Small intestine (tissue), 16 donors: ENCODE measurements at places on chromosomes 7 and 10. TPM values are rescaled to one million over a fixed set of nuclear protein-coding genes. Genes with fewer than 3 reads are reported as not detected.

The CYP3A7 gene
- 2.9 TPM for polyA plus RNA-seq

GRCh38 chr10:2012209-2012608 lies 274.9 kb upstream of the ADARB2 start:
- no peak overlapping the region for H3K4me3 ChIP-seq
- DNase-seq: no peak
- H3K27ac ChIP-seq: no peak overlapping the region
- H3K27me3 ChIP-seq: no peaks in the 10 kb centered on the region

GRCh38 chr7:158532093-158532627 lies 55.5 kb downstream of the PTPRN2 start:
- no peaks in the 10 kb centered on the region for H3K36me3 ChIP-seq
- no peak for DNase-seq
- H3K4me3 ChIP-seq: no peak overlapping the region
- no peak overlapping the region for H3K27ac ChIP-seq
- no peaks in the 10 kb centered on the region for H3K4me1 ChIP-seq

The CEP41 gene
- polyA plus RNA-seq: 6.2 TPM

GRCh38 chr7:25707768-25708620 lies 444.0 kb upstream of the NFE2L3 start:
- H3K27ac ChIP-seq: no peak overlapping the region
- DNase-seq: no peak
- H3K36me3 ChIP-seq: no peaks in the 10 kb centered on the region
- H3K4me3 ChIP-seq: no peak overlapping the region
- no peaks in the 10 kb centered on the region for H3K27me3 ChIP-seq

- H3K36me3 ChIP-seq: no peaks in the 10 kb centered on the region
- DNase-seq: peak; percentile 48
- no peak overlapping the region for H3K27ac ChIP-seq
- H3K4me1 ChIP-seq: no peaks in the 10 kb centered on the region
- H3K27me3 ChIP-seq: peaks cover 51% of the 10 kb centered on the region
Observed at GRCh38 chr7:79452032-79452494, 1.4 kb downstream of the MAGI2 start.

DNA sequence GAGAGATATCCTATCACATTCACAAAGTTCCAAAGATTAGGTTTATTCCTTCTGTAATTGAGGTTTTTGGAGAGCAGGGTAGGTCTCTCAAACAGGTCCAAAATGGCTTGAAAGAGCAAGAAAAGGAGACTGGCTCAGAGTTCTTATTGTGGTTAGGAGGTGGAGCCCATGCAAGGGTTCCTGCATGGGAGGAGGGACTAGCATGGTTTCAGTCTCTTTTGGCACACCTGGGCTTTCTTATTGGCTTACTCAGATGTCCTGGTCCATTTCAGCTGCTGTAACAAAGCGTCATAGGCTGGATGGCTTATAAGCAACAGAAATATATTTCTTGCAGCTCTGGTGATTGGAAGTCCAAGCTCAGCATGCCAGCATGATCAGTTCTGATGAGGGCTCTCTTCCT lies 493.1 kb downstream of the REEP3 start:
- no peak for DNase-seq
- H3K27me3 ChIP-seq: no peaks in the 10 kb centered on the region
- H3K4me1 ChIP-seq: no peaks in the 10 kb centered on the region
- no peaks in the 10 kb centered on the region for H3K36me3 ChIP-seq
- H3K4me3 ChIP-seq: no peak overlapping the region
- no peak overlapping the region for H3K27ac ChIP-seq

The ITIH5 gene
- 5.8 TPM for polyA plus RNA-seq

DNA sequence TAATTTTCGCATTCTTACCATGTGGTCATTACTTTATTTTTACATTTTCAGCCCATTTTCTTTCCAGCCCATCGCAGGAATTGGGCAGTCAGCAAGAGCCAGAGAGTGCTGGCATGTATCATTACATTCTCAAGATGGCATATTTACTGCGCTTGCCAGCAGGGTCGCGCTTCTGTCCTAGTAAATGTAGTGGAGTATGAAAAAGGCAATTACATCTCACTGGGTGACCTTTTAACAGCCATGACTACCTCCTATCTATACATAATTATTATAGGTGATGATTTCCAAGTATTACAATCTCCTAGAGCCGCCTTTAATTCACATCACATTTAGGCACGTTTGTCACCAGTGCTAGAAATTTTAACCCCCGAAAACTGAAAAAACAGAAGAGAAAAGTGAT lies 433.7 kb upstream of the MGMT start:
- H3K36me3 ChIP-seq: no peaks in the 10 kb centered on the region
- H3K27me3 ChIP-seq: peaks cover 53% of the 10 kb centered on the region
- H3K27ac ChIP-seq: no peak overlapping the region
- no peaks in the 10 kb centered on the region for H3K4me1 ChIP-seq
- no peak overlapping the region for H3K4me3 ChIP-seq

The PDE6C gene
- not detected for polyA plus RNA-seq

DNA sequence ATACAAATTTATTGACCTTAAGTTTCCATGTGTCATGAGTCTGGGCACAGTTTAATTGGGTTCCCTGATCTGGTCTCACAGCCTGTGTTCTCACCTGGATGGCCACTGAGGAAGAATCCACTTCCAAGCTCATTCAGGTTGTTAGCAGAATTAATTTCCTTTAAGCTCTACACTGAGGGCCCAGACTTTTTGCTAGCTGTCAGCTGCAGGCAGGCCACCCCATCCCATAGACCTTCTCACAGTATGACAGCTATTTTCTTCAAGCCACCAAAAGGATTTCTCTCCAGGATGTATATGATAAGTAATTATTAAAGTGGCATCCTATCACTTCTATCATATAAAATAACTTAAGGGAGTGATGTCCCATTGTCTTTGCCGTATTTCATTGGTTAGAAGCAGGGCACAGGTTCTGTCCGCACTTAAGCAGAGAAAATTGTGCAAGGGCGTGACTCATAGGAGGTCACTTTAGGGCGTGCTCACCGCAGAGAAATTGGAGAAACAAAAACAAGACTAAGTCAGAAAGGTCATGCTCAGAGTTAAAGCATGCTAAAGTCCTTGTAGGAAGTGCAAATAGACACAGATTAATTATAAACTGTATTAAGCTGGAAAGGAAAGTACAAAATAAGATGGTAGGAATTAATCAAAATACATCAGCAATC lies 109.9 kb downstream of the AHR start:
- H3K36me3 ChIP-seq: no peaks in the 10 kb centered on the region
- no peaks in the 10 kb centered on the region for H3K27me3 ChIP-seq
- H3K4me1 ChIP-seq: no peaks in the 10 kb centered on the region
- DNase-seq: peak; percentile 92
- no peak overlapping the region for H3K4me3 ChIP-seq
- no peak overlapping the region for H3K27ac ChIP-seq

DNA sequence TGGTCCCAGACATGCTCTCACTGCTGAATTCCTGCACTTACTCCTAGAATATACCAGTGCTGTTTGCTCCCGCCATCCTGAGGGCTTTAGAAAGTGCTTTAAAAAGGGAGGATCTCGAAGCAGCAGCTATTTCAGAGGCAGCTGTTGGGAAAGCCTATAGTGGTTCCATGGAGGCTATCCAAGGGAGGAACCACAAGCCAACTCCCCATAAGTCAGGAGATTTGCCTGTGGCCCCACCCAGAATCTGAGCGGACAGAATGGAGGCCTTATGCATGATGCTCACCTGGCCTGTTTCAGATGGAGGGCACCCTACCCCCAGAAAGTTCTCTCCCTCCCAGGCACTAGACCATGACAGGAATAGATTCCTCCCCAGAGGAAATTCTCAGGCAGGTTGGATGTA lies 2.3 kb upstream of the KCNIP2 start:
- H3K27ac ChIP-seq: no peak overlapping the region
- peaks cover 50% of the 10 kb centered on the region for H3K36me3 ChIP-seq
- no peaks in the 10 kb centered on the region for H3K27me3 ChIP-seq
- DNase-seq: no peak
- no peak overlapping the region for H3K4me3 ChIP-seq

DNA sequence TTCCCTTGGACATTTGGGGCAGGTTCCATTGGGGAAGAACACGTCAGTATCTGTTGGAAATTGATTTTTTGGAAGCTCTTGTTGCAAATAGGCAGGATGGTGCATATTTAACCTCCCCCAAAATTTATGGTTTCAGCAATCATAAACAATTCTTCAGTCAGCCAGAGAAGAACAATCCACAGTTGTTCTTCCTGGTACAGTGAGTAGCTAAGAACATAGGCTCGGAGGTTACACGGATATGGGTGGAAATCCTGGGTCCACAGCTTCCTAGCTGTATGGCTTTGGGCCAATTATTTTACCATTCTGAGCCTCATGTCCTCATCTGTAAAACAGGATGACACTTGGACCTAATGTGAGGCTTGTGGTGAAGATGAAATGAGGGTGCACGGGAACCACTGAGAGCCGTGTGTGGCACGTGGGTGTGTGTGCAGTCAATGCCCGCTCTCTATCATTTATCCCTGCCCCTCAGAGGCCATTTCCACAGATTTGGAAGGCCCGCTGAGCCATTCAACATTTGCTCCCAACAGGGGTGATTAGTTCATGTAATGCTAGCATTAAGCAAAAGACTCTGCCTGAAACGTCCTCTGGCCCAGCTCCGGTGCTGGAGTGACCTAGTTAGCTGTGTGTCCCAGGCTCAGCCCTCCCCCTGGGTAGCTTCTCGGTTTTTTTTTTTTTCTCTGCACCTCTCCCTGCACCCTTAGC lies 9.7 kb downstream of the CAMK1D start:
- H3K27me3 ChIP-seq: no peaks in the 10 kb centered on the region
- DNase-seq: no peak
- H3K27ac ChIP-seq: no peak overlapping the region
- H3K4me3 ChIP-seq: no peak overlapping the region
- no peaks in the 10 kb centered on the region for H3K4me1 ChIP-seq

The CNNM1 gene
- polyA plus RNA-seq: not detected

The PAPOLB gene
- 0.03 TPM for polyA plus RNA-seq

DNA sequence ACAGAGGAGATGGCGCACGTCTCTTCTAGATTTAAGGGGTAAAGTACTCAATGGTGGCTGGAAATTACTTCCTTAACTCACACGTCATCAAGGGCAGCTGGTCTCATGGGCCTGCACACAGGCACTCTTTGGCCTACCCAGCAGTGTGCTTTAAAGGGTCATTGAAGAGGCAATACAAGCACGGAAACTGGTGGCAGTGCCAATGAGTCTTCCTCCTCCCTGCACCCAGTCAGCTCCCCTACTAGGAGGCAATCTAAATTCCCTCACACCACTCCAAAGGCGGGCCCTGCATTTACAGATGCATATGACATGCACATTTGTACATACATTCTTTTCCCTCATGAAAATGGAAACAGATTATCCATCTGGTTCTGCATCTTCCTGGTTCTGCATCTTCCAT lies 47.4 kb downstream of the PPIF start:
- H3K4me1 ChIP-seq: peaks cover 51% of the 10 kb centered on the region
- H3K27ac ChIP-seq: peak overlapping the region; percentile 44
- H3K4me3 ChIP-seq: no peak overlapping the region
- no peak for DNase-seq
- H3K27me3 ChIP-seq: no peaks in the 10 kb centered on the region
- H3K36me3 ChIP-seq: peaks cover 30% of the 10 kb centered on the region

GRCh38 chr10:32123021-32123420 lies 66.8 kb upstream of the KIF5B start:
- no peaks in the 10 kb centered on the region for H3K4me1 ChIP-seq
- DNase-seq: no peak
- H3K27ac ChIP-seq: no peak overlapping the region
- H3K36me3 ChIP-seq: no peaks in the 10 kb centered on the region
- no peaks in the 10 kb centered on the region for H3K27me3 ChIP-seq

GRCh38 chr7:146665023-146665422 lies 548.4 kb downstream of the CNTNAP2 start:
- H3K36me3 ChIP-seq: no peaks in the 10 kb centered on the region
- no peaks in the 10 kb centered on the region for H3K27me3 ChIP-seq
- no peak overlapping the region for H3K27ac ChIP-seq
- H3K4me1 ChIP-seq: no peaks in the 10 kb centered on the region
- DNase-seq: no peak

The GBX1 gene
- polyA plus RNA-seq: 0.06 TPM

GRCh38 chr10:3737864-3738263 lies 47.1 kb downstream of the KLF6 start:
- DNase-seq: no peak
- H3K36me3 ChIP-seq: no peaks in the 10 kb centered on the region
- no peak overlapping the region for H3K4me3 ChIP-seq

DNA sequence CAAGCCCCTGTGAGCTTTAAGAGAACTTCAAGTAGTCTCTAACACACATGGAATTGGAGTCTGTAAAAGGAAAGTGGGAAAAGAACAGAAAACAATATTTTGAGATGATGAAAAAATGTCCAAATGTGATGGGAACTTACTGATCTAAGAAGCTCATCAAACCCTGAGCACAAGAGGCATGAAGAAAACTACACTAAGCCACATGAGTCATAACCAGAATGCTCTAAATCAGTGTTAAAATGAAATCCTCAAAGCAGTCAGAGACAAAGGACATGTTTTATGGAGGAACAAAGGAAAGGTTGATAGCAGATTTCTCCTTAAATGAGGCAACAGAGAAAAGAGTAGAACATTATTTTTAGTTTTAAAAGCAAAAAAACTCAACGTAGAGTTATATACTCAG lies 37.2 kb downstream of the ZNF33A start:
- no peak overlapping the region for H3K27ac ChIP-seq
- no peak overlapping the region for H3K4me3 ChIP-seq
- DNase-seq: no peak
- no peaks in the 10 kb centered on the region for H3K4me1 ChIP-seq
- no peaks in the 10 kb centered on the region for H3K27me3 ChIP-seq

The OR2A2 gene
- not detected for polyA plus RNA-seq

The MYO3A gene
- polyA plus RNA-seq: 2.3 TPM

DNA sequence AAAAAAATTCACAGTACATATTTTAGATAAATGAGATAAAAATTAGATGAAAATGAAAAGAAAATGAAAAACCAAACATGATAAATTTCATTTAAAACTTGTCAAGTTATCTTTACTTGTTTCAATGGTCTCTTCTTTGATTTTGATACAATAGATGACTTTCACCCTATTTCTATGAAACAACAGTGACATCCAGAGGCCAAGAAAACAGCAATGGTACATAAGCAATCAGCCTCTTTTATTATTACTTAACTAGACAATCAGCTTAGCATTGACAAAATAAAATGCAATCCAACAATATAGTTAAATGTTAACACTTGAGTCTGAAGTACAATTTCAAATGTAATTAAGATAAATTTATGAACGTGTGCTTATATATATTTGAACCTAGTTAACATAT lies 74.8 kb upstream of the GPR37 start:
- H3K27me3 ChIP-seq: no peaks in the 10 kb centered on the region
- H3K4me1 ChIP-seq: no peaks in the 10 kb centered on the region
- no peak overlapping the region for H3K27ac ChIP-seq
- H3K36me3 ChIP-seq: no peaks in the 10 kb centered on the region
- H3K4me3 ChIP-seq: no peak overlapping the region
- DNase-seq: peak; percentile 41

GRCh38 chr7:44272456-44272855 lies 52.9 kb downstream of the CAMK2B start:
- no peak overlapping the region for H3K27ac ChIP-seq
- DNase-seq: no peak
- H3K27me3 ChIP-seq: peaks cover 12% of the 10 kb centered on the region
- no peaks in the 10 kb centered on the region for H3K4me1 ChIP-seq
- H3K4me3 ChIP-seq: no peak overlapping the region
- H3K36me3 ChIP-seq: no peaks in the 10 kb centered on the region
